ENCODE measurements at places on chromosomes 4 and X.

DNA sequence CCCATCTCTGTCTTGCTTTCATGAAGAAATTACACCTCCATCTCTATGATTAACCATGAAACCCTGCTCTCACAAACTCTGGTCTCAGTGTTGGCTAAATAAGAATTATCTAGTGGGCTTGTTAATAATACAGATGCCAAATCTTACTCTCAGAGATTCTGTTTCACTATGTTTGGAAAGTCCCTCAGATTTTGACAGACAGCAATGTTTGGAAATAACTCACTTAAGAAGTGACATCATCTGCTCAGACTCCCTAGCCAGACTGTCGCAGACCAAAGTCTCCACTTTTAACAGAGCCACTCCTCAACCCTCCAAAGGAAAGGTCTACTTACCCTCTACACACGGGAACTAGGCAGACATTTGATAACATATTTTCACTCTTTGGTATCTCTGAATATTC lies 328.5 kb upstream of the FGF16 start:
- no peak for DNase-seq

DNA sequence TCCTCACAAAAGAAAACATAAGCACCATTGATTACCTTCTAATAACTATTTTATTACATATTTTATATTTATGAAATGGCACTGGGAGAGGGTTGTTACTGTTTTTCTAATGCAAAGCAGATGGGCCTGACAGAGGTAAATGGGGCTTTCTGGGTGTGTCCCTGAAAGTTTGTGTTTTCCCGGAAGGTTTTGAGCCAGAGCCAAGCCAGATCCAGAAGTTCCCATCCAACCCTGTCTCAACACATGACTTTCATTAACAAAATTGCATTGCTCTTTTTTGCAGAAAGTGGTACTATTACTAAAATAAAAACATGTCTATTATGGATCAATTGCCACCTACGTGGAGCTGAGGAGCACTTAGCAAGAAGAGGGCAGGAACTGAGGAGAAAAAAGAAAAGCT lies 181.3 kb downstream of the RAB28 start:
- DNase-seq, result no peak

DNA sequence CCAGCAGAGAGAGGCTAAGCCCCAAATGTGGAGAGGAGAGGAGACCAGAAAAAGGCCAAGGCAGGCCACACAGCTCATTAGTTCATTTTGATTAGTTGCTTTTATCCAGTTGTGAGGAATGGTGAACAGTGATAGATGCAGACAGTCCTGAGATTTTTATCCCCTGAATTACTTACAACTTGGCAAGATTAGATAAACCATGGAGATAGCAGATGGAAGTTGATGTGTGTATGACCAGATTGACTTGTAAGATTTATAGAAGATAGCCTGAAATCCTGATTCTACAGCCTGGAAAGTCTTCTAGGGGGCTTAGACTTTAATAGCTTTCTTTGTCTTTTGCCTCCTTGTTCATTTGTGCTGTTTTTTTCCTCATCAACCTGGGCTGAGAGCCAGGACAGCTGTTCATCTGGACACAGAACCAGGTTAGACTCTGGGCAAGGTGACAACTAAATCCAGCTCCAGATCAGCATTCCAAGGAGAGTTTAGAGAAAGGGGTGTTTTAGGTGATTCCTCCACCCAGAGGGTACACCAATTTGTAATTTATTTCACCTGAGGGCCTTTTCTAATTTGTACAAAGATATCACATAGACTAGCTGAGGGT lies 215.5 kb downstream of the SPATA18 start:
- no peak for DNase-seq

- DNase-seq, result no peak
Measured at GRCh38 chrX:10902001-10902400, 209.1 kb upstream of the HCCS start.

DNA sequence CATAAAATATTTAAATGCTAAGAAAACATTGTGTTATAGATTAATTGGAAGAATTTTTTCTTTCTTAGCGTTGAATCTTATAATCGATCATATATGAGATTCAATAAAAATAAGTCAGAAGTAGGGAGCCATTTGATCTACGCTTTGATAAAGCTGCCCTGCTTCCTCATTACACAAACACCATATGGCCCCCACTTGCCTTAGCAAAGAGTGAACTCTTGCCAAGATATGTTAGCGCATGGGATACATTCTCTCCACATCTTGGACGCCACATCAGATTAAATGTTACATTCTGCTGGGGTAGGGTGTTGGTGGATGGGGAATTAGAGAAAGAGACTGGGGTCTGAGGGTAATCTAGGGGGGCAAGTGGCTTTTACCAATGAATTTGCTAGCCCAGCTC lies 207.7 kb upstream of the MID1 start:
- DNase-seq, result no peak

GRCh38 chr4:86531440-86531839 lies 62.7 kb upstream of the PTPN13 start:
- no peak for DNase-seq

DNA sequence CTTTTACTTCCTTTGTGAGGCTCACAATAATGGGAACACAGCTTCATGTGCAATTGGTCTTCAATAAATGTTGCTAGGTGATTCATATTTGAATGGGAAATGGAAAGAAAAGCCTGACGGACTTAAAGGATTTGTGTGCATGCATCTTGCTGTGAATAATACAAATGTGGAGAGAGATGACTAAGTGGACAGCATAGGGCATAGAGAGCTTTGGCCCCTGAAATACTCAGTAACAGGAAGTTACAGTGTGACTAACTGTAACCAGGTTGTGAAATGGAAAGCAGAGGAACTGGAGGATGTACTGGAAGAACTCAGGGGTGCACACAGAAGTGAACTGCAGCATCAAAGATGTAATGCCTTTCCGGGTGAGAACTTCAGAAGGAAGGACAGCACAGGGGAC lies 206.7 kb downstream of the MGST2 start:
- no peak for DNase-seq

DNA sequence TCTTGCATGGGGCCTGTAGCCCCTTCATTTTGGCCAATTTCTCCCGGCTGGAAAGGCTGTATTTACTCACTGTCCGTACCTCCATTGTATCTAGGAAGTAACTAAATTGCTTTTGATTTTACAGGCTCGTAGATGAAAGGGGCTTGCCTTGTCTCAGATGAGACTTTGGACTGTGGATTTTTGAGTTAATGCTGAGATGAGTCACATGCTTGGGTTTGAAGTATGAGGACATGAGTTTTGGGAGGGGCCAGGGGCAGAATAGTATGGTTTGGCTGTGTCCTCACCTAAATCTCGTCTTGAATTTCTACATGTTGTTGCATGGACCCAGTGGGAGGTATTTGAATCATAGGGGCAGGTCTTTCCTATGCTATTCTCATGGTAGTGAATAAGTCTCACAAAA lies 407.6 kb upstream of the NDST3 start:
- no peak for DNase-seq

DNA sequence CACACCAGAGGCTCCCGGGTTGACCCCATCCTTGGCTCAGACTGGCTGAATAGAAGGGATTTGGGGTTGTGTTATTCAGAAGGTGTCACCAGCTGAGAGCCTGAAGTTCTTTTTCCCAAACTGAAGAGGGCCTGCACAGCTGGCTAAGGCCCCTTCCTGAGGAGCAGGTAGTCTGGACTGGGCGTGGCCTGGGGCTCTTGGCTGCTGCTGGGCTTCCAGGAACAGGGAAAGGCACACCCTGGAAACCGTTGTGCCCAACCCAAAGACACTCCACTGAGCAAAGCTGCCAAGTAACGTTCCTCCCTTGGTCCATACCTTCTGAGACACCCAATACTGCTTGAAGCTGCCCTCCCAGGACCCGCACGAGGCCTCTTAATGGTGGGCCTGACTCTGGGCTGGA lies 8.3 kb upstream of the CXCR3 start:
- DNase-seq, result no peak

- DNase-seq, result no peak
Measured at GRCh38 chr4:5932035-5932568, 39.2 kb upstream of the CRMP1 start.

GRCh38 chr4:183154701-183155391 lies 55.8 kb downstream of the WWC2 start:
- DNase-seq, result no peak

GRCh38 chrX:17544821-17545220 lies 169.8 kb downstream of the NHS start:
- DNase-seq, result no peak

DNA sequence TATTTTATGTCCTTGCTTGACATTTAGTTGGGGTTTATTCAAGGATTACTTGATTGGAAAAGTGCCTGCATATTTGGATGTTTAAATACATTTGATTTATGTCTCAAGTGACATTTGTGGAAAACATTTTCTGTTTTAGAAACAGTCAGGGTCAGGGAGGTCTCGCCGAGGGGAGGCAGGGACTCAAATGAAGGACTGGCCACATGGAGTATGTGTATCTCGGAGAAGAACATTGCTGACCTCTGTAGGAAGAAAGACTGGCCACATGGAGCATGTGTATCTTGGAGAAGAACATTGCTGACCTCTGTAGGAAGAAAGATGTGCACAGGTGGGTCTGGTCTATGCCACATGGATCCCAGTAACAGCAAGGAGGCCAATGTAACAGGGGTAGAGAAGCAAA lies 233.6 kb downstream of the TRIML1 start:
- no peak for DNase-seq

- no peak for DNase-seq
Measured at GRCh38 chr4:145819853-145820181, 118.8 kb downstream of the ZNF827 start.

- no peak for DNase-seq
Measured at GRCh38 chrX:96835660-96836289, 47.9 kb upstream of the RPA4 start.

DNA sequence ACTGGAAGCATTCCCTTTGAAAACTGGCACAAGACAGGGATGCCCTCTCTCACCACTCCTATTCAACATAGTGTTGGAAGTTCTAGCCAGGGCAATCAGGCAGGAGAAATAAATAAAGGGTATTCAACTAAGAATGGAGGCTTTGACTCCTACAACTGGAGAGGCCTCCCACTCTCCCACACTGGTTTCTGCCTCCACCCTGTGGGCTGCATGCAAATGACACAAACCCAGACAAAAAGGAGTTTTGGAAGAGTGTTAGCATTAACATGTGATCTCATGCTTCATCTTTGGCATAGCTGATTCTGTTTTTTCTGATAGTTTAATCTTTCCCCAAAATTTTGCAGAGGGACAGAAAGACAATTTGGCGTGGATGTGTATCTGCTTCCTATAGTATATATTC lies 80.8 kb upstream of the IQCM start:
- no peak for DNase-seq

GRCh38 chr4:124854968-124855367 lies 142.4 kb upstream of the ANKRD50 start:
- DNase-seq, result no peak

GRCh38 chr4:99323756-99324155 lies 2.6 kb upstream of the ADH1B start:
- peak; percentile 76 for DNase-seq

DNA sequence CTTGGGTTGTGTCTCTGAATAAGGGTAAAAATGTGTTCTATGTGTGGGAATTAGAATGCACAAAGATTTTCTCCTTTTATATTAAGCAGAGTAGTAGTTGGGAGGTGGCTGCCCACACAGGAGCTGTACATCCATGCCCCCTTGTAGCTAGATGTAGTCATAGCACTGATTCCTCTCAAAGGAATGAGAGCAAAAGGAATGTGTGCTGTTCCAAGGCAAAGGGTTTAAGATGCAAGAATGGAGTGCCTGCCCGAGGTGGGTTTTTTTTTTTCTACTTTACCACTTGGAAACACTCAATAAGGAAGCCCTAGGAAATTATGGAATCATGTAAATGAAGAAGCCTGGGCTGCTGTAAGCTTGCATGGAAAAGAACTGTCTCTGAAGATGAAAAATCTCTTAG lies 2183.2 kb upstream of the AGA start:
- DNase-seq, result no peak

DNA sequence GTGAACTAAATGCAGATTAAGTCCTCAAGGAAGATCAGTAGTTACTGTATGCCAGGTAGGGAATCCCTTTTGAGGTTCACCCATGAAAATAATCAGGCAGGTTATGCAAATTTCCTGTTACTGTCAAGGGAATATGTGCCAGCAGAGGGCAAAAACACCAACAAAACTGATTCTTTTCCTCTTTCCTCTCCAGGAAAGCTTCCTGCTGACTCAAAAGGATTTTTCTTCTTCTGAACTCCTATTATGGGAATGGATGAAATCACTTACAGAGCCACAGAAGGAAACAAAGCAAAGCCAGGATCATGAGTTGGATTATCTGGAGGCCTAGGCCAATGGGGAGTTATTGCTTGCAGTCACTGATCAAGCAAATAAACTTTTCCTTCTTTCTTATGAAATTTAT lies 49.7 kb downstream of the TMPRSS11F start:
- DNase-seq, result no peak

- no peak for DNase-seq
Measured at GRCh38 chr4:79763486-79764075, 309.4 kb downstream of the ANTXR2 start.

- DNase-seq, result no peak
Measured at GRCh38 chrX:21678048-21678612, 20.0 kb upstream of the KLHL34 start.

GRCh38 chrX:47595716-47596251 lies 13.5 kb downstream of the TIMP1 start:
- no peak for DNase-seq

DNA sequence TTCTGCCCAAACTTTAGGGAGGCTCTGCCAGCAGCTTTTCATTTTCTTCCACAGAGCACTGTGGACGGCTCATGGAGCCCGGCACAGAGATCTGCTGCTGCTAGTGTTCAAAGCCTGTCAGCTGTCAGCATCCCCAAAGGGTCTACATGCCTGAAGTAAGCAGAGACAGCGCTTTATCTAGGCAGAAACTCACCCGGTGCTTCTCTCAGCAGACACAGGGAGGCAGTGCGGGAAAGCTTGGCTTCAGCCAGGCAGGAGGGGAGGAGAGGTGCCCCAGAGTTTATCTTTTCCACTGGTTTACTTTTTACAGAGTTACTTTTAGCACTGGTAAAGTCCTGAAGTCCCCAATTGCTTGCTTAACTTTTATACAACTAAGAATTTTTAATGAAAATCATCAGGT lies 339.3 kb downstream of the NKX6-1 start:
- no peak for DNase-seq

GRCh38 chr4:19748519-19749479 lies 502.9 kb upstream of the SLIT2 start:
- DNase-seq, result peak; percentile 40

- DNase-seq, result no peak
Measured at GRCh38 chr4:151992332-151993154, 231.7 kb upstream of the GATB start.

- no peak for DNase-seq
Measured at GRCh38 chr4:106868381-106869035, 167.6 kb downstream of the DKK2 start.

DNA sequence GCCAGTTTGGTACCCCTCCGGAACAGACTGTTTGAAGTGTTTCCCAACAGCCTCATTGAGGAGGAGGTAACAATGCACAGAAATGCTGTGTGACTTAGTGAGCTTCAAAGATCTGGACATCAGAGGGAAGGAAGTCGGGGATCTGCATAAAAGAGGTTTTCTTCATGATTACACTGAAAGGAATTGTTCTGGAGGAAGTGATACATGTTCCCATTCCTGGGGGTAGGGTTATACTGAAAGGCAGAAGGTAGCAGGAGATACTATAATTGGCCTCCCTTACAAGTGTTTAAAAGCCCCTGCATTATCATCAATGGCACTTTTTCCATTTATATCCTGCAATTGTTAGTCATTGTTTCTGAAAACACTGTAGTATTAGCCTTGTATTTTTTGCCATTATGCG lies 94.0 kb upstream of the DKK2 start:
- no peak for DNase-seq

GRCh38 chrX:123311486-123311885 lies 127.4 kb downstream of the GRIA3 start:
- no peak for DNase-seq

- no peak for DNase-seq
Measured at GRCh38 chrX:39724544-39724943, 373.2 kb downstream of the BCOR start.
